ENCODE measurements at places on chromosomes 5 and 9.

- DNase-seq = no peak
These were observed 6.4 kb downstream of the CEMIP2 start for GRCh38 chr9:71761938-71762353.

DNA sequence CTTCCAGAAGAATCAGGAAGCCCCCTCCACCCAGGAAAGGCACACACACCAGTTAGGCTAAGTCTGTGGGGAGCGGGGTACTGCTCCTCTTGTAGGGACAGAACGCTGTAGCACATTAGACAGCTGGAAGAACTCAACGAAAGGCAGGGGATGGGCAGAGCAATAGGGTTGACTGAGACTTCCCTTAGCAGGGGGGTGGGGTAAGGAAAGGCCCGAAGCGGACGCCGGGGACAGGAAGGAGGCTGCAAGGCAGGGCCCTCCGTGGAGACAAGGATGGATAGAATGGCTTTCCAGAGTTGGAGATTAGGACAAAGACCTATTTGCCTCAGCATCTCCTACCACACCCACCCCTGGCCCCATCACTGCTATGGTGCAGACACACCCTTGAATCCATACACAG, 14.3 kb downstream of the CNTFR start:
- no peak for DNase-seq

- no peak for DNase-seq
These were observed 204.9 kb downstream of the ERCC6L2 start for GRCh38 chr9:96080364-96080763.

DNA sequence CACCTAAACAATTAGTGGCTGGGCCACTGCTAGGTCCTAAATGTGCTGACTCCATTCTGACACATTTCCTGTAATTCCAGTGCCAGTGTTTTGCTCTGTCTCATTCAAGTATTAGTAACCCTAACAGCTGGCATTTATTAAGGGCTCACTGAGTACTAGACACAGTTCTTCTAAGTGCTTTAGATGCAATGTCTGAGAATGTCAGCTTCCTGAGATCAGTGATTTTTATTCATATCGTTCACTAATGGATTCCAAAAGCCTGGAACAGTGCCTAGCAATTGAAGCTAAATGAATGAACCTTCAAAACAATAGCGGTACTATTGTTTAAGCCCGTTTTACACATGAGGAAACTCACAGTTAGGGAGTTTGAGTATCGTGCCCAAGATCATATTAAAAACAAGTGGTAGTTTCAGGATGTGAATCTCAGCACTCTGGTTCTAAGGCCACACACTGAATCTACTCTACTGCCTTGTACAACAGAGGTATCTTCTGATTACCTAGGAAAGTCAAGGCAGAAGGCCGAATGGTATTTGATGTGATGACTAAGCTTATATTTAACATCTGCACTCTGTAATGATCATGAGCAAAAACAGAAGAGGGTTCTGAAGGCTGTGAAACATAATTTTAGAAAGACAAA, 304.0 kb downstream of the PJA2 start:
- no peak for DNase-seq

DNA sequence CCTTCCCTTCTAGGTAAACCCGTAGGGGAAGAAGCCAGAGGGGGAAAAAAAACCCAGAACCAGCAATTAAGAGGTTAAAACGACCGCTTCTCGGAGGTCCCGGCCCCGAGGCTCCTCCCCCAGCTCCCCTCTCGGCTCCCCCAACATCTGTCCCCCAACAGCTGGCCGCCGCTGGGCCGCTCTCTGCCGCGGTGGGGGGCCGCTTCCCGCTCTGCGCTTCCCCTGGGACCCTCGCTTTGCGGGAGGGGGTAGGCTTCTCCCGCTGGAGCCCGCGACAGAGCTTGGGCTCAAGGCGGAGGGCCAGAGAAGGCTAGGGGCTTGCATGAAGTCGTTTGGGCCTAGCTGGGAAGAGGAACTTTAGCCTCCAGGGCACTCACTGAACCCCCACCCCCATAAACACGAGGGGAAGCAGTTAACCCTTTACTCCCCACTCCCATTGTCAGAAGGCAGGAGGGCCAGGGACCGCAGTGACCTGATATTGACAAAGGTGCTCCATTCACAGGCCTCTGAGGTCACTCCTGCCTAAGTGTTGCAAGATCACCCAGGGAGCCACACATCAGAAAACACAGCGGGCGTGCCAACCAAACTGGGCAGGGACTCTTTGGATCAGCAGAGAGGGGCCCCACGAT, 7.5 kb downstream of the LHX6 start:
- DNase-seq = no peak
